ENCODE measurements at places on chromosomes 12 and 14.

DNA sequence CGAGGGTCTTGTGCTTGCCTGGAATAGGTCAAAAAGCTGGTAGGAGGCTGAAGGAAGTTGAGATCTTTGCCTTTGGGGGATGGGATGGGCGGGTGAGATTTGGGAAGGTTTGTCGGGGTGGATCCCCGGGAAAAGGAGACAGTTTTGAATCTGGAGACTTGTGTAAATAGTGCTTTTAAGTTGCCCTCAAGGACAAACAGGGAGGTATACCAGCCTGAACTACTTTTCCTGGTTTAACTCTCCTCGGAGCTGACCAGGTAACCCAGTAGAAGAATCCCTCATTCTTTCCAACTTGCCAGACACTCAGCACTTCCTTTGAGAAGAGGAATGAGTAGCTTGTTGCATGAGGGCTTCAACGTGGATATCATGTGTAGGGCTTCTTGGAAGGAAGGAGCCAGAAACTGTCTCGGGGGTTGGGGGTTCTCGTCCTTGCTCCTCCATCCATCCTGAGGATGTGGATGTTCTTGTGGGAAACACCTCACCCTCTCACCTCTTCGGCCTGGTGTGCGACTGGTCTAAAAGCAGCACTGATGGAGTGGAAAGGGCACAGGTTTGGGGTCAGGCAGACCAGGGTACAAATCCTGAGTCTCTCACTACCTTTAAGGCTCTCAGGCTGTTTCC, 1.9 kb downstream of the TEAD4 start:
- DNase-seq, result no peak

DNA sequence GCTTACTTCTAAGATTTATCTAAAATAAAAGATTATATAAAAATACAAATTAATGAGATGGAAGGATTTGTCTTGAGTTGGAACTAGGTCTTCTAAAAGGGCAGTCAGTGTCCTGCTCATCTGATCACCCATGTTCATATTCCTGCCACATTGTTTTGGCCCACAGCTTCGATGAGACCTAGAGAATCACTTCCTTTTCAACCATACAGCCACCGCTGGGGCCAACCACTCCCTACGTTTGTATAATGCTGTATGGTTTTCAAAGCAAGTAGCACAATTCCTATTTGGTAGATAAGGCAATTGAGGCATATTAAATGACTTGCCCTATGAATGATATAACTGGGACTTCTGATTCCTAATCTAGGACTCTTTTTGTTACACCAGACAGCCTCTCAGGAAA, 249.4 kb downstream of the ZFP36L1 start:
- DNase-seq, result no peak

DNA sequence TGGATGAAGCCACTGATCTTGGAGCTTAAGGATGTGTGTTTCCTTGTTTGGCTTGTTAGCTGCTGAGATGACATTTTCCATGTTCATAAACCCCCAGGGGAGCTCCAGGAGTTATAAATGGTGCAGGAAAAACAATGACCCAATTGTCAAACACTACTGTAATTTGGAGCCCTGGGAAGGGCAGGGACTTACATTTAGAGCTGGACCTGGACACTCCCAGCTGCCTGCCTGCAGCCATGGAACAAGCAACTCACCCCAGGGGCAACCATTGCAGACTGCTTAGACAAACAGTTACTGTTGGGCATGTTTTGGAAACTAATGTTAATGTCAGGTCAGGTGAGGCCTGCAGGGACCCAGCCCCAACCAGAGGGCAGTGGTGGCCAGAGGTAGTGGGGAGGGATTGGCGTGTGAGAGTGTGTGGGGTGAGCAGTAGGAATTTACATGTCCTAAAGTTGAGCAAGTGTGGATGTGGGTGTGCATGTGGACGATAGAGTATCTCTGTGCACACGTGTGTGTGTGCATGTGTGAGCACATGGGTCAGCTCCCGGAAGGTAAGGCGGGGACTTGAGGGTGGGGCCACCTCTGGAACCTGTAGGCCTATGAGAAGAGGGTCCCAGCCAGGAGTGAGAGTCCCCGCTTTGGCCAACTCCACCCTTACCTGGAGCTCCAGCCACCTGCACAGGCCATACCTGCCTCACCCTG, 86.4 kb upstream of the NOS1 start:
- DNase-seq, result no peak

DNA sequence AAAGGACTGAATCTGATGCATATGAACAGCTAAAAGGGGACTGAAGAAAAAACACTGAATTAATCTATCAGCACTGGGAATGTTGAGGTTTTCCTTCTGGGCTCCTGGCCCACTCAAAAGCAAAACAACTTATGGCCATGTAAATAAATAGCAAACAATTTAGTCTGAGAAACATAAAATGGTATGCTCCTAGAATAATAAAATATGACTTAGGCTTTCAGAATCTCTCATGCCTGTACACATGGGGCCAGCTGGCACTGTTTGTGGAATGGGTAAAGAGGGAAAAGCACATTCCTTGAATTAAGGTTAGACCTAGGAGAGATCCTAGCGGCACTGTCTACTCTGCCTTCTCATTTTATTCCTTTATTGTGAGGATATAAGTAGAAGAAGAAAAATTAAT, 6.2 kb downstream of the KLHDC2 start:
- DNase-seq, result no peak

DNA sequence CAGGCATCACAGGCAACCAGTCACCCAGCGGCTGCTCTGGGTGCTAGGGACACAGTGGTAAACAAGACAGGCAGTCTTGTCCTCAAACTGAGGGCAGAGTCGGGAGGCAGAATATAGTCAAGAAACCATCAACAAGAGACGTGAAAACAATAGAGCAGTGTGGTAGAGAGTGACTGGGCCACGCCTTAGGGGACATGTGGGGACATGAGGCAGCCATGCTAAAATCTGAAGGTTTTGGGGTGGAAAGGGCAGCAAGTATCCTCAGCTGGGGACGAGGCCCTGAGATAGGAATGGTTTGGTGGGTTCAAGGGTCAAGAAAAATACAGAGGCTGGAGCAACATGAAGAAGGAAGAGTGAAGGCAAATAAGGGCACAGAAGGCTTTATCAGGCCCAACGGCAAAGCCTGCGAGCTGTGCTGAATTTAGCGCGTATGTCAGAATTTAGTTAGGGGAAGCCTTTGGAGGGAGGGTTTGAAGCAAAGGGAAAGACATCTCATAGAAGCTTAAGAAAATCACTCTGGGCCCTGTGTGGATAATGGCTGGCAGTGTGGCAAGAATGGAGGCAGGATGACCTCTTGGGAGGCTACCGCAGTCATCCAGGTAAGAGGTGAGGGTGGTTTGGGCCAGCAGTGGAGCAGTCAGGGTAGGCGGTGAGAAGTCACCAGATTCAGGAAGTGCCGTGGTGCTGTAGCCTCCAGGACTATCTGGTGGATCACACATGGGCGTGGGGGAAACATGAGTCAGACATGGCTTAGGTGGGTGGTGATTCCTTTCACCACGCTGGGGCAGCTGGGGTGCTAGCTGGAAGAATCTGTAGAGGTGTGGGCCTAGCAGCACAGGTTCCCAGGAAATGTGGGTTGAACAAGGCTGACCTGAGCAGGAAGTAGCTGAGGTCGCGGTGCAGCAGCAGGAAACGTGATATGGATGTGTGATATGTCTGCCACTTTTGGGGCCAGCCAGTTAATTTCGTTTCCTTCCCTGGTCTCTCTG, 3.0 kb downstream of the EVL start:
- DNase-seq, result peak; percentile 91

Data from CD14-positive monocyte (primary cell).